Activated CD4-positive, alpha-beta T cell treated with anti-CD3 and anti-CD28 coated beads, Interleukin-2, amount 50 U/mL, for 48 hours (primary cell): ENCODE measurements at places on chromosomes 3 and 15.

DNA sequence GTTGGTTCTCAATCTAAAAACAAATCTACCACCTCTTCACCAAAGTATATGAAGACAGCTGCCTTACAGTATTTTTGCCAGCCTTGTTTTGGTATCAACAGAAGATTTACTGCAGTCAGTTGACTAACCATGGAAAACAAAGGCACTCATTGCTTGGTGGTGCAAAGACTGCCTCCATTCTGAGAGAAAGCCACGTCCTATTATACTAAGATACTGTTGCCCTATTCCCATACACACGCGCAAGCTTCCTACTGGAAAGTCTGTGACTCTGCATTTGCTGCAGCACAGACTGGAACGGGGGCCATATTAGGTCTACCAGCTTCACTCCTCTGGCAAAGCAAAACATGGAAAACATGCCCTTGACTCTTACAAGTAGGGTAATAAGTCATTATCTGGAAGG, 18.0 kb downstream of the MTMR10 start:
- no peak for DNase-seq

DNA sequence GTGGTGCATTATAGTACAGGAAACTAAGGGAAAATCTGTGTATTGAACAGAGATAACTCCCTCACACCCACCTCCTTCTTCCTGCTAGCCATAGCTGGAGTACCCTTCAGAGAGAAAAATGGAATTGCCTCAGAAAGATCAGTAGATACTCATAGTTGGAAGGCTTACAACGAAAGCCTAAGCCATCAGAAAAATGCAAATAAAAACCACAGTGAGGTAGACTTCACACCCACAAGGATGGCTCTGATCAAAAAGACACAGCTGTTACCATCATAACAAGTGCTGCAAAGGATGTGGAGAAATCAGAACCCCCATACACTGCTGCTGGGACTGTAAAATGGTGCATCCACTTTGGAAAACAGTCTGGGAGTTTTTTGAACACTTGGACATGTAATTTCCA, 7.4 kb upstream of the DLG1 start:
- no peak for DNase-seq

GRCh38 chr3:196994056-196994455, 25.4 kb upstream of the PIGZ start:
- DNase-seq: no peak

- no peak for DNase-seq
These were observed 92.1 kb upstream of the PLSCR4 start for GRCh38 chr3:146342989-146343388.

GRCh38 chr15:40893019-40893670, 1.1 kb upstream of the VPS18 start:
- no peak for DNase-seq

- DNase-seq: no peak
These were observed 2.6 kb downstream of the PRC1 start for GRCh38 chr15:90991587-90992285.

DNA sequence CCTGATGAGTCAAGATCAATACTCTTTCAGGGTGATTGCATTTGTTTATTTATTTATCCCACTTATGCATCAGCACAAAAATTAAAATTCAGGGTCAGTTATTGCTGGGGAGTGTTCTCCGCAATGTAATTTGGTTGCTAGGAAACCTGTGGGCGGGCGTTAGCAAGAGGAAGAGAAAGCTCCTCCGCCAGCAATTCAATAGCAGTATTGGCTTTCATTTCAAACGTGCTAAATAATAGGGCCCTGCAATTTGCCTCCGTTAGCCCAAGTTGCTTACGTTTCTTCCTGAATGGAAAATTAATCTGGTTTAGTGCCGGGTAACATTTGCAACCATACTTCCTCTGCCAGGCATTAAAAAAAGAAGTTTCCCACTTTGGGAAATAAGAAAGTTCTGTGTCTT, 35.5 kb upstream of the PLCL2 start:
- peak; percentile 52 for DNase-seq

- no peak for DNase-seq
These were observed 53.5 kb upstream of the DCBLD2 start for GRCh38 chr3:98954791-98955604.

GRCh38 chr15:92391640-92392039, 2.0 kb upstream of the ST8SIA2 start:
- DNase-seq: peak; percentile 24

GRCh38 chr3:149407898-149408297, 30.4 kb upstream of the TM4SF1 start:
- no peak for DNase-seq

GRCh38 chr3:48877671-48878070, 21.0 kb downstream of the SLC25A20 start:
- DNase-seq: no peak

GRCh38 chr3:127165036-127165435, 27.9 kb upstream of the PRR23E start:
- DNase-seq: no peak

DNA sequence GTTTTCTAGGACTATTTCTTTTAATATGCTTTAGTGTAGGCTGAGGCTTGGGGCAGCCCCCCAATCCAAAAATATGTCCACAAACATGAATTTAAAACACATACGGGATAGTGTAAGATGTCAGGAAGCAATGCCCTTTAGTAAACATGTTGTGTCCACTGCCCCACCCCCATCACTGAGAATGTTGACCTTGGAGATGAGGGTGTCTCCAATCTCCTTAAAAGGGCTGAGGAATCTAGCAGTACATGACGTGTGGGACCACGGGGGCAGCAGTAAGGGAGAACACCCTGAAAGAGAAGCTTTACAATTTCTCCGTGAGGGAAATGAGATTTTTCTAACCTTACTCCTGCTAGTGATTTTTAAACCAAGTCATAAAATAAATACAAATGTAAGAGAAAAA, 84.7 kb downstream of the SQOR start:
- DNase-seq: no peak

- DNase-seq: no peak
These were observed 844.9 kb upstream of the ALCAM start for GRCh38 chr3:104521606-104522336.
